CD4-positive, alpha-beta T cell treated with Interferon alpha-2 for 1 hour (primary cell): ENCODE measurements at places on chromosomes 7 and 10.
A peak's percentile ranks its signal among the peaks of the same experiment; 100 is the strongest.

GRCh38 chr7:33903791-33904680 is 1.3 kb upstream of the BMPER start:
- DNase-seq: peak; percentile 0

DNA sequence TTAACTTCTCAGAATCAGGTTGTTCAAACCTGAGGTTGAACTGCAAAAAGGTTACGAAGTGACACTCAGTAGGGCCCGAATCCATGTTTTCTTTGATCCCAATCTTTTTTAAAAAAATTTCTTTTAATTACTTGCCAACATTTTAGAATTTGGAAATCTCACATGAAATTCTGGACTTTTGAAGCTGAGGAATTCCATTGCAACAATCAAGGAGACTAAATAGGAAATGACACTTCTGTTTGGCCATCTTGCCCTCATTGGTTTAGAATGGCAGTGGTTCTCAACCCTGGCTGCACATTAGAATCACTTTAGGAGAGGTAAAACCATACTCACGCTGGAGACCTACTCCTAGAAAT is 471 bp upstream of the TOMM7 start:
- DNase-seq: no peak

DNA sequence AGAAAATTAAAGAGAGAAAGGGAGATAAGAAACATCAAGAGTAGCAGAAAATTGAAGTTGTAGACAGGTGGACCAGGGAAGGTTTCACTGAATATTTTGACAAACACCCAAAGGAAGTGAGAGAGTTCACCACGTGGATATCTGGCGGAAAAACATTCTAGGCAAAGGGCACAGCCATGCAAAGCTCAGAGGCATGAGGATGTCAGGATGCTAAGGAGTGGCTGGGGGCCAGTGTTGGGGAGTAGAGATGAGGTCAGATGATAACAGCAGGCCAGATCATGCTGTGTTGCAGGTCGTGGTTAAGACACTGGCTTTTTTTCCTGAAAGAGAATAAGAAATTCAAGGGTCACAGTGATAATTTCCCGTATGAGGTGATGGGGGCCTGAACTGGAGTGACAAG is 181.9 kb downstream of the DGKI start:
- DNase-seq: no peak

- no peak for DNase-seq
Observed at GRCh38 chr10:12704488-12704887, 297.0 kb downstream of the CCDC3 start.

GRCh38 chr10:124353091-124353815 is 65.5 kb downstream of the OAT start:
- DNase-seq: no peak

- DNase-seq: no peak
Observed at GRCh38 chr10:119538632-119539358, 3.7 kb downstream of the RGS10 start.

DNA sequence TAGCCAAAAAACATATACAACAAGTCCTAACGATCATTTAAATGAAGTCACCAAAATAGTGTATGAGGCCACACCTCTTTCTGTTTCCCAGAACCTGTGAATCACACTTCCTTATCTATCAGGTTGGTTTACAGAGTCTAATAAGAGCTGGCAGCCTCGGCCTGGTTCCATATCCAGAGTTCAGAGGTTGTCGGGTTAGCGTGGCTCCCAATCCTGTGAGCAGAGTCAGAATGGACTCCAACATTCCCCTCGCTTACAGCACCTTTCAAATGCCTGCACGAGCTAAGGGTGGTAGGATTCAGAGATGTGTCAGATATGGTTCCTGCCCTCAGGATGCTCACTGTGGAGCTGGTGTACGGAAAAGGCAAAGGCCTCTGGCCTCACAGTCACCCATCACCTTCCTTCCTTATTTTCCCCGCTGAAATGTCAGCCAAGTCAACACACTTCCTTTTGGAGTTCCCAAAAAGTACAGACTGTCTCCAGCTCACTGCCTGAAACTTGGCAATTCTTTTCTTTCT is 6.0 kb downstream of the IL15RA start:
- peak; percentile 74 for DNase-seq
